ENCODE measurements at places on chromosomes 13 and 19. TPM values are rescaled to one million over a fixed set of nuclear protein-coding genes. Genes with fewer than 3 reads are reported as not detected.

MPND gene
- polyA plus RNA-seq: 12.4 TPM

FBN3 gene
- polyA plus RNA-seq: 0.01 TPM

CEACAM6 gene
- polyA plus RNA-seq: not detected

KCTD12 gene
- 11.6 TPM for polyA plus RNA-seq

CERS1 gene
- 4.0 TPM for polyA plus RNA-seq

HOMER3 gene
- 86.2 TPM for polyA plus RNA-seq

CASP14 gene
- not detected for polyA plus RNA-seq

DNA sequence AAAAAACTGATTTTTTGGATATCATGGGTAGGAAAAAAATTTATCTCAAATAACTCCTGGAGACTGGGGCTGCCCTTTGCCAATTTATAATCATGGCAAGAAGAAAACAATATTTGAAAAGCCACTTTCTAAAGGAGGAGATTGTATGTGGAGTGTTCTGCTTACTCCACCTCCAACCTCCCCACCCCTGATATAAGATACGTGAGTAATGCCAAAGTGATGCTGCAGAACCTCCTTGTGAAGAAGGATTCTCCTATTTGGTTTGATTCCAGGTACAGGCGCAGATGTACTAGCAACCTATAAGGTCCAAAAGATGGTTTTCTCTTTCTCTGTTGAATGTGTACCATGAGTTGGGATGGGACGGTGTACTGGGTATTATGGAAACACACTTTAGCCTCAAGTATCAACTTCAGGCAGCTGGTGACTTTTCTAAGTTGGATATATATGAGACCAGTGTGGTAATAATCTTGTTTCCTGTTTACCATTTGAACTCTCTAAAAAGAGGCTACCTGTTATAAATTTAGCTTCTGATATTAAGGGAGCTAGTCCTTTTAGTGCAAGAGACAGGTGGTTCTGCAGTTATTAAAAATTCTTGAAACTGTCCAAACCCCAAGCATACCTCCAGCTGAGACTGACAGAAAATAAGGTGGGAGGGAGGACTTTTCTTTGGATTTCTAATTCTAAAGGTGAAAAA is 724.0 kb upstream of the MIR17HG start:
- no peak for DNase-seq
- H3K4me3 ChIP-seq: no peak overlapping the region
- no peaks in the 10 kb centered on the region for H3K4me1 ChIP-seq
- no peaks in the 10 kb centered on the region for H3K36me3 ChIP-seq

DNA sequence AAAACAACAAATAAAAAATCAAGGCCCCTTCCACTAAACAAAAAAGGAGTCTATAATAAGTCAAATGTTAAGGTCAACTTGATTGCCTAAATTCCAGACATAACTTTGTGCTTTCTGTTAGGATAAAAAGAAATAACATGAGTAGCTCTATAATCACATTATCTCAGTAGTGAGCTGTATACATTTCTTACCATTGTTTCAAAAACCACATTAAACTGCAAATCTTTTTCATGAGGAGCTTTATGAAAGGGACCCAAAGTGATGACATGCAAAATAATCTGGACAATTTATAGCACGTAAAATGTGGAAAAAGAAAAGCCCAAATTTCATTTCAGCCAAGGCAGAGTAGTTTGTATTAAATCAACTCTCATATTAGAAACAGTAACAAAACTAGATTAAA is 269.2 kb downstream of the KLF12 start:
- H3K27ac ChIP-seq: no peak overlapping the region
- H3K4me3 ChIP-seq: no peak overlapping the region
- no peaks in the 10 kb centered on the region for H3K4me1 ChIP-seq
- no peak for DNase-seq
- no peaks in the 10 kb centered on the region for H3K36me3 ChIP-seq

Measured in psoas muscle (tissue), 8 donors.